Muscle of back (tissue), 13 donors: ENCODE measurements at places on chromosomes 1 and 21. TPM values are rescaled to one million over a fixed set of nuclear protein-coding genes. Genes with fewer than 3 reads are reported as not detected.

Gene SLAMF1
- polyA plus RNA-seq, result 0.08 TPM

DNA sequence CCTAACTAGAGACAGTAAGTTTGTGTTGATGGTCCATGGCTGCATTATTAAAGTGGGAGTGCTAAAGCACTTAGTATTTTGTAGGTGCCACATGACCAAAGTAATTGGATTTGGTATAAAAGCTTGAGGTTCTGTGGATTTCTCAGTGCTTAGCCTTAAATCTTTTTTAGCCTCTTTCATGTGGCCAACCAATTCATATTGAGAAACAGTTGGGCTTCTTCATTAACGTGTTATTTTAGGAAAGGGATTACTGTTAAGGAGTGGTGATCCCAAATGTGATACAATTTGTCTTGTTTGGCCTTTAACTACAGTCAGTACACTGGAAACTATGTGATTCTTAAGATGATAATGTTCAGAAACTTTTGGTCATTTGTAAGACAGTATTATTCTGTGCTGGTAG lies 25.5 kb downstream of the MAN1A2 start:
- DNase-seq, result no peak

Gene NFASC
- 1.2 TPM for polyA plus RNA-seq

Gene WNT9A
- 6.7 TPM for polyA plus RNA-seq

GRCh38 chr1:109111386-109112055 lies 2.4 kb upstream of the ELAPOR1 start:
- no peak for DNase-seq

DNA sequence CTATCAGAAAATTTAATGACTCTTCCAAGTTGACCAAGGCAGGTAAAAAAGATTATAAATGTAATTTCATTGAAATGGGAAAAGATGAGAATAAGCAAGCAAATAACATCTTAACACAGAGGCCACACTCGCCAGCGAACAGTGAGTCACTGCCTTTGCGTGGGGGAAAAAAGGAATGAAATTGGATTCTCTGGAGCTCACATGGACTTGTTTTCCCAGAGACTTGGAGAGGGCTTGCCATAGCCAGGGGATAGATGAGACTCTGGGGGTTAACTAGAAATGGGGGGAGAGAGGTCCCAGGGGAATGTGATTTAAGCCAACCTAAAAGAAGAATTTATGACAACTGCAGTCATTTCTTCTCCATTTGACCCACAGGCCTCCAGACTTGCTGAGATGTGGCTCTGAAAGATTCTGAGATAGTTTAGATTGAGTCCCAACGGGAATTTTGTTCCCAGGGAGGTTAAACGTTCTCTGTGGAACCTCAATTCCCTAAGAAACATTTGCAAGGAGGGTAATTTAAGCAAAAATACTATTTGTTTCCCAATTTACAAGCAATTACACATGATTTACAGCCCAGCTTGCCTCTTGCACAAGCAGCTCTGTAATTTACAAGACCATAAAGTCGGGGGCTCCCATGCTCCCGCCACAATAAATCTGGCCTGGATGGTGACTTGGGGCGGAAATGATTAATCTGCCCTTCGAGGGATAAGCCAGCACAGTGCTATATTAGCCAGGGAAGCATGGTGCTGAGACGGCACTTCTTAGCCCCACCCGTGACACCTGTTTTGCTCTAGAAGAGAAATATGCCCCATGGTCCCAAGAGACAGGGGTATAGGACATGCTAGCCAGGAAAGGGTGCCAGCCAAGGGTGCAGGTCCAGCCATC lies 68.8 kb downstream of the GRIK3 start:
- no peak for DNase-seq

DNA sequence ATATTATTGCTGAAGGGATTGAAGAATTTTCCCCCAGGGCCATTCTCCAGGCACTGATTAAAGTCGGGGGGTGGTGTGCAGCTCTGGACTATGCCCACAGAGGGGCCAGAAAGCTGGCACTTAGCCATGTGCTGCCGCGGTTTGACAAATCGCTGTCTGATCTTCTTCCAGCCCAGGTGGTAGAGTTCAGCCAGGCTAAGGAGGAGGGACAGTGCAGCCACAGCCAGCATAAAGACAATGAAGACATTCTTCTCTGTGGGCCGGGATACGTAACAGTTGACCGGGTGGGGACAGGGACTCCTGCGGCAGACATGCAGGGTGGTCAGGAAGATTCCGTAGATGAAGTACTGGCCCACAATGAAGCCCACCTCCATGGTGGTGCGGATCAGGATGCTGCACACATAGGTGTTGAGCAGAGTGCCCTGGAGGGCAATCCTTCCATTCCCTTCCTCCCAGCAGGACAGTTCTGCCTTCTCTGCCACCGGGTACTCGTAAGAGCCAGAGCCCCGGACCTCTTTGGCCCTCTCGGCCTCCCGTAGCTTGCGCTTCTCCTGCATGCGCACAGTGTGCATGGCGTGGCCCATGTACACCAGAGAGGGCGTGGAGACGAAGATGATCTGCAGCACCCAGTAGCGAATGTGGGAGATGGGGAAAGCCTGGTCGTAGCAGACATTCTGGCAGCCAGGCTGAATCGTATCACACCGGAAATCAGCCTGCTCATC lies 1.9 kb downstream of the GJA5 start:
- no peak for DNase-seq

DNA sequence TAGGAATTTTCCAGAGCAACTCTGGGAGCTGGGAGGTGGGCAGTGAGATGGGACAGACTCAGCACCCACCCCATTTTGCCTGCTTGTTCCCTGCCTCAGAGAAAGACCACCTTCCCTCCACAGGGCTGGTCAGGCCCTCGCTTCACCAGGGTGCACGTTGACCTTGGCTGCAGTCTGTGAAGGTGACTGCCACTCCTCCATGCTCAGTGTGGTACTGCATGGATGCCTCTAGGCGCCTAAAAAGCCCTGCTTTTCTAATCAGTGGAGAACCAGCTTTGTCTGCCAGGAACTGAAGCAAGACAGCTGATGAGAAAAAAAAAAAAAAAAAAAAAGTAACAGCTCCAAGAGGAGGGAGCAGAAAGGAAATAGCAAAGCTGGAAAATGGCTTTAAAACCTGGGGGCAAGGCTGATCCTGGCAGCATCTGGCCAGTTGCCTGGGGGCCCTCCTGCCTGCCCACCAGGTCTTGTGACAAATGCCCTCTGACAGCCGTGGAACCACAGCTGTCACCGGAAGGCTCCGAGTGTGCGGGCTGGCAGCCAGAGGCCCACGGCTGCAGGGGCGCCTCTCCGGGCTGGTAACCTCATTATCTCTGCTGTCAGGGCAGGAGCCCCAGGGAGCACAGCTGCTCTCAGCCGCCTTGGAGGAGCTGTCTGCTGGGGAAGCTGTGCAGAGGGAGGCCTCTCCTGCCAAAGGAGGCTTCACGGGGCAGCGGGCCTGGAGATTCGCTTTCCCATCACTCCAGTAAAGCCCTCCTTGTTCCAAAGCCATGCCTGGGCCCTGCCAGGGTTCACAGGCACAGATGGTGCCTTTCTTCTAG lies 13.7 kb downstream of the KIAA1614 start:
- peak; percentile 87 for DNase-seq
